ENCODE measurements at places on chromosomes 1 and 21. TPM values are rescaled to one million over a fixed set of nuclear protein-coding genes. Genes with fewer than 3 reads are reported as not detected.

SCAF4 gene
- 57.9 TPM for total RNA-seq

ZBTB21 gene
- 20.3 TPM for total RNA-seq

DNA sequence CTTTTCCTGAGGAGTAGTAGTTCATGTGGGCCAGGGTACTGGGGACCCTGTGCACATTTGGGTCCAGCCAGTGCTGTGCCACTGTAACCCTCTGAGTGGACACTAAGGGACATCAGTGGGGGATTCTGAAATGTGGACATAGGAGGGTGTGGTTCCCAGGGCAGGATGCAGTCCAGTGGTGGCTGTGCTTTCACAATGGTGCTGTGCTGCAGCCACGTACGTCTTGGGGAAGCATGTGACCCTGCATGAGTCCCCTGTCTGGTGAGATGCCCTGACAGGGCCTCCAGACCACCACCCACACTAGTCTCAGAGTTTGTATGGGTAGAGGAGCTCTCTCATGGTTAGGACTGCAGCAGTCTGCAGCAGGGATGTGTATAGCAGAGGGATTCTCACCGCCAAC lies 37.8 kb upstream of the WNT2B start:
- DNase-seq: no peak

DNA sequence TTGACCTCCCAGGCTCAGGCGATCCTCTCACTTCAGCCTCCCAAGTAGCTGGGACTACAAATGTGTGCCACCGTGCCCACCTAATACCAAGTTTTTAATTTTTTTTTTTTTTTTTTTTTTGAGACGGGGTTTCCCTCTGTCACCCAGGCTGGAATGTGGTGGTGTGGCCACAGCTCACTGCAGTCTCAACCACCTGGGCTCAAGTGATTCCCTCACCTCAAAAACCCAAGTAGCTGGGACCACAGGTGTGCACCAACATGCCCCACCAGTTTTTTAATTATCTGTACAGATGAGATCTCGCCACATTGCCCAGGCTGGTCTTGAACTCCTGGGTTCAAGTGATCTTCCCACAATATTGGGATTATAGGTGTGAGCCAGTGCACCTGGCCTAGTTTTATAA lies 22.7 kb downstream of the PTP4A2 start:
- no peak for DNase-seq

DNA sequence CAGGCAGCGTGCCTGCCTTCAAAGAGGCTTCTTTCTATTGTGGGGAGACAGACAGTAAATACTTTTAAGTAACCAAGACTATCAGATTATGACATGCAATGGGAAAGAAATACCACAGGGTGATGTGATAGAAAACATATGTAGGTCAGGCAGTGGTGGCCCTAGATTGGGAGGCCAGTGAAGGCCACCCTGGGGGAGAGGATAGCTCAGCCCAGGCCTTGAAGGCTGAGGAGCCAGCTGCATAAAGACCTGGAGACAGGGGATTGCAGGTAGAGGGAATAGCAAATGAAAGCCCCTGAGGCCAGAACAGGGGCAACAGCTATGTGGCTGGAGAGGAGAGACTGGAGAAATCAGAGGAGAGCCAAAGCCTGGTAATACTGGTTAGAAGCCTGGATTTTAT lies 4.0 kb downstream of the SOX13 start:
- DNase-seq: no peak

GRCh38 chr1:184285401-184286087 lies 101.3 kb upstream of the C1orf21 start:
- DNase-seq: no peak

- DNase-seq: no peak
Observed at GRCh38 chr1:204337583-204337982, 22.1 kb downstream of the PLEKHA6 start.

DNA sequence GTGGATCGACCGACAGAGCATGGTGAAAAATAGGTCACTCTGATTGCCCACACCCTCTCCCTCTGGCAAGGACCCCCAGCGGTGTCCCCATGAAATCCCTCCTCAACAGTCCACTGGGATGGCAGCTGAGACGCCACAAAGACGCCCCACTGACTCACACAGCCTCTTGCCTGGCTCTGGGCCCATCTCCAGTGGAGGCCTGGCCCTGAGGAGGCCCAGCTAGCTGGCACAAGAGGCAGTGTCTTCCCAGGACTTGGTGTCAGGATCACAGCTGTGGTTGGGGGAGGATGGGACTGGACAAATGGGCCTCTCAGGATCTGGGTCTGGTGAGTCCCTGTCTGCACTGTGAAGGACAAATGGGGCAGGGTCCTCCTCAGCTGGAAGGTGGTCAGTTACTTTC lies 4.6 kb downstream of the ALX3 start:
- DNase-seq: no peak

DNA sequence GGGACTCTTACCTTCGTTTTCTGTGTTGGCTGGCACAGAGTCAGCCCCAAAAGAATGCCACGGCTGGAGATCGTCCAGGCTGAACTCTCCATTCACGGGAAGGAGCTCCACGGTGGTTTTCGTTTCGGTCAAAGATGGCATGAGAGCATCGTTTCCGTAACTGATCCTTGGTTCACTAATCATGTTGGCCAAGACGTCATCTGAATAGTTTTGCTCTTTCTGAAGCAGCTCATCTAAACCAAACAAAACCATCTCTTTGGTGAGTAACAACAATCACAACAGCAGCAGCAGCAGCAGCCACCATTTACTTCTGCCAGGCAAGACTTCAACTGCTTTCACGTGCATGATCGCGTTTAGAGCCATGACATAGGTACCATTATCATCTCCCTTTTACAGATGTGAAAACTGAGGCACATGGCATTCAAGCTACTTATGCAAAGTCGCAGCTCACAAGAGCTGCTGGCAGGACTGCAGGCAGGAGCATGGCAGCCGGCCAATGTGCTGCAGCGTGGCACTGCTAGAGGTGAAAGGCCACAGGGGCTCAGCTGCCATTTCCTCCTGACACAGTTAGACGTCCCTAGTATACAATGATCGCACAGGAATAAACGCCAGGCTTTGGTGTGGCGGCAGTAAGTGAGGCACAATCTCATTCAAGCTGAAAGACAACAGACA lies 177.1 kb downstream of the GABPA start:
- DNase-seq: no peak

DNA sequence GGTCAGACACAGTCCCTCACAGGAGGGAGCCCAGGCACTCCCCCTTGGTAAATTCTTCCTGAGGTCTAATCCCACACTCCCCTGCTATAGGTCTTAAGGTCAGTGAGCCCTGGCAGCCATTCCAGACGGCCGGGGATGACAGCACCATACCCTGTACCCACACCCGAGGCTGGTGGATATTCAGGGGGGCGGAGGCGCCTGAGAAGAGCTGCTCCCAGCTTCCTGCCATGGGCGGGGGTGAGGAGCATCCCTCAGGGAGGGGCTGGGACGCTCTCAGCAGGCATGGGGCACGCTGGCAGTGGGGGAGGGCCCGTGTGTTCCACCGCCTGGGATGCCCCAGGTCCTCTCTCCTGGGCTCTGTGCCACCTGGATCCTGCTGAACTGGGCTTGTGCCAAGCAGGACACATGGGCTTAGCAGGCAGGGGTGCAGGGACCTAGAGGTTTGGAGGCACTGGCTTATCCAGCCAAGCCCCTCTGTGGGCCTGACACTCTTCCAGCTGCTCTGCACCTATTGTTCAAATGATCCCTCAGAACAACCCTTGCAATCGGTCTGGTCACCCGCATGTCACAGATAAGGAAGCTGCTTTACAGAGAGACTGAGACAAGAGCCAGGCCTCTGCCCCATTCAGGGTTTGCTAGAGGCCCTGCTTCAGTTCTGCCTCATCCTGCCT lies 5.7 kb upstream of the ADGRB2 start:
- DNase-seq: no peak

DNA sequence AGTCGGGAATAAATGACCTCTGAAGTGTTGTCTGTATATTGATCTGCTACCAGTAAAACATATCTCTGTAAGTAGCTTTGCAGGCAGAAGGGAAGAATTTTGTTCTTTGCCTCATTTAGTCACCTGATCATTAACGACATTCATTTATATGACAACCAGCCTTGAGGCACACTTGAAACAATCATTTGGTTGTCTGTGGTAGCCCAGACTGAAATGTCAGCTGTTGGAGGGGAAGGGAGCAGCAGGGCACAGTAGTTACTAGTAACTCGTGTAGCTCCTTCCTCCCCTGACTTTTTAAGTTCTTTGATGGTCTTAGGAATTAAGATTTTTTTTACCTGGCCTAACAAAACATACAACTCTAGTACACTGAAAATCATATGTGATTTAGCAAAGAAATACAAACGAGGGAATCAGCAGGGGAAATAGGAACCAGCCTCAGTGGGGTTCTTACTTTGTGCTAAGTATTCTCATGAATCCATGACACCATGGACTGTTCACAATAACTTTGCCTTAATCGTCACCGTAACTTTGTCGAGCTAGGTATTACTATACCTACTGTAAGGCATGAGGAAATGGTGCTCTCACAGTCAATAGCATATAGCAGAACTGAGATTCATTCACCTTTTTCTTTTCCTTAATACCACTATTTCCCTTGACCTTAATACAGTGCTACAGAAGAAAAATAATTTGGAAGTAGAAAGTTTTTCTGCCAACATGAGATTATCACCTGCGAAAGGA lies 6.4 kb downstream of the IL12RB2 start:
- no peak for DNase-seq

- DNase-seq: no peak
Observed at GRCh38 chr1:53320646-53321045, 7.2 kb downstream of the LRP8 start.
